CD8-positive, alpha-beta memory T cell (primary cell): ENCODE measurements at places on chromosomes 11 and 22.

DNA sequence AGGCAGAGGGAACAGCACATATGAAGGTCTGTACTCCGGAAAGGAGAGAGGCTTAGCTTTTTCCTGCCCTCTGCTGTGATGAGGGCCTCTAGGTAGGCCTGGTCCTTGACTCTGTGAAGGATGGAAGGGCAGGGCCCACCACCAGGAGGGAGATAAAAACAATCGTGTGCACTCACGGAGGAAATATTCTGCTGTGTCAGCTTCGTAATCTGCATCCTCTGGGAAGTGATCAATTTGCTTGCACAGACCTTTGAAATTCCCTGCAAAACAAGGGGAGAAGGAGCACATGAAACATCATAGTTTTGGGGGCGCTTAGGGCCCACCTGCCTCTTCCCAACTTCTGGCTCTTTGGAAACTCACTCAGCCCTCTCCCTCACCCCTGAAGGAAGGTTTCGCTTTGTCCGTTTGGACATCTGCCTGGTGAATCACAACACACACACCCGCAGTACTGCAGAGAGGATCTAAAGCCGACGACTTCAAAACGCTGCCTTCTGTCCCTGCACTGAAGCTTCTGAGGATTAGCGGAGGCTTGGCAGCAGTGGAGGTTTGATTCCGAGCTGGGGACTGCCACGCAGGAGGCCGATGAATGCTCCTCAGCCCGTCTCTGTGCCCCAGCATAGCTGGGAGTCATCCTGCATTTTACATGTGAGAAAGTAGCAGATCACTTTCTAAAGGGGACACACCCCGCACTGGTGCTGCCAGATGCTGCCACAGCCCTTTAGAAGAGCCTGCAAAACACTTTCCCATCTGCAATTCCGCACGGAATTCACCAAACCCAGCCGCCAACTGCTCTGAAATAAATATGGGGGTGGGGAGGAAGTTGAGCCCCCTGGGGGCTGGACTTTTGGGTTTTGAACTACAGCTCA, 58.6 kb upstream of the EIF3D start:
- no peak for DNase-seq

GRCh38 chr11:6260207-6260726, 629 bp downstream of the CCKBR start:
- no peak for DNase-seq

DNA sequence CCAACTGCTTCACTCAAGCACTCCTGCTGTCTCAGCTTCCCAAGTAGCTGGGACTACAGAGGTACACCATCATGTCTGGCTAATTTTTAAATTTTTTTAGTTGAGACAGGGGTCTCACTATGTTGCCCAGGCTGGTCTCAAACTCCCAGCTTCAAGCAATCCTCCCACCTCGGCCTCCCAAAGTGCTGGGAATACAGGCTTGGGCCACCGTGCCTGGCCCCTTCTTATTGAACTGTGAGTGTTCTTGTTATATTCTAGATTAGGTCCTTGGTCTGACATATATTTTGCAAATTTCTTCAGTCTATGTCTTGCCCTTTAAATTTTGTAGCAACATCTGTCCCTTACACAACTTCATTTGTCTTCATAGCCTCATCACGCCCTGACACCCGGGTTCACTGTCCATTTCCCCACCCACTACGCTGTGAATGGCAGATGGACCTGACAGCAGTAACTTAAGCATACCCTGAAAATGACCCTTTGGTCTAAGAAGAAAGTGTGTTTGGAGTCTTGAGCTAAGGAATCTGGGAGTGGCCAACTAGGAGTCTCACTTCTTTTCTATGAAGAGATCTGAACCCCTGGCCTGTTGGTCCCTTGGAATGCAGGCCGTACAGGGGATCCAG, 4.2 kb upstream of the FAM118A start:
- no peak for DNase-seq

- DNase-seq, result no peak
Measured at GRCh38 chr11:73760135-73760678, 667 bp downstream of the RAB6A start.

DNA sequence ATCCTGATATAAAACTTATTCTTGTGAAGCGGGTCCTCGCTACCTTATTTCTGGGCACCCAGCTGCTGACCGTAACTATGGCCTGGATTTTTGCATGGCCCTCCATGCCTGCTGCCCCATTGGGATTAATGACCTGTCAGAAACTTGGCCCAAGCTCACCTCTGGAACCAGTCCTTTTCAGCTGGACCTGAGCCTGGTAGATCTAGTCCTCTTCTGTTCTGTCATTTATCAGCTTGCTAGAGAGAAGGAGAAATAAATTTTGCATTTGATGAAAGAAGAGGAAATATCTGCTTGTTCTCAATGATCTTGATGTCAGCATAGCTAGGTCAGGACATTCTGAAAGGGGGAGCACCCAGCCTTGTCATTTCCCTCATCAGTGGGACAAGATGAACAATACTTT, 387.8 kb upstream of the LARGE1 start:
- no peak for DNase-seq

- no peak for DNase-seq
Measured at GRCh38 chr11:81449588-81450156, 1284.0 kb downstream of the FAM181B start.

GRCh38 chr11:85749884-85750283, 61.1 kb downstream of the SYTL2 start:
- no peak for DNase-seq

- no peak for DNase-seq
Measured at GRCh38 chr11:10844796-10845195, 13.1 kb downstream of the ZBED5 start.

DNA sequence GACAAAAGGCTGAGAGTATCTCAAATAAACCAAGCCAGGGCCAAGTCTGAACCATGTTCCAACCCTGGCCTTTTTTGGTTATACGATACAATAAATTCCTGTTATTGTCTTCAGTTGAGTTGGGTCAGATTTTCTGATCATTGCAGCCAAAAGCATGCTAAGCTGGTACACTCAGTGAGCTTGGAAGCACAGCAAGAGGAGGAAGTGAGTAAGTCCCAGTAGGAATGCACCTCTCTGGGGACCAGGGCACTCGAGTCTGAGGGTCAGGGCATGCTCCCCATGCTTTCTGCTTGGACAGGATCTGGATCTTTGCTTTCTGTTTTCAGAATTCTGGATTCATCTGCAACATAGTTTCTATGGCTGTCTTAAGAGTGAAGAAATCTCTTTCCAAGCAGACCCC, 73.1 kb downstream of the TMPRSS5 start:
- DNase-seq, result no peak

- DNase-seq, result no peak
Measured at GRCh38 chr11:118908901-118909618, 16.7 kb downstream of the BCL9L start.

DNA sequence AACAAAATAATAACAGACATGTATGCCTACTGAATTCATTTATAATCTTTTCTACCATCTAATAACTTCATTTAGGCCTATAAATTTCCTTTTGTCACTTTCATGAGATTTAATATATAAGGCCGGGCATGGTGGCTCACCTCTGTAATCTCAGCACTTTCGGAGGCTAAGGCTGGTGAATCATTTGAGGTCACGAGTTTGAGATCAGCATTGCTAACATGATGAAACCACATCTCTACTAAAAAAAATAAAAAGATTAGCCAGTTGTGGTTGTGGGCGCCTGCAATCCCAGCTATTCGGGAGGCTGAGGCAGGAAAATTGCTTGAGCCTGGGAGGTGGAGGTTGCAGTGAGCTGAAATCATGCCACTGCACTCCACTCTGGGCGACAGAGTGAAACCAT, 14.2 kb upstream of the NTM start:
- no peak for DNase-seq
